ENCODE measurements at places on chromosomes 6 and 20.

GRCh38 chr20:61257611-61258010, 5.5 kb downstream of the CDH4 start:
- no peak for DNase-seq

- no peak for DNase-seq
Measured at GRCh38 chr6:69783108-69783507, 13.7 kb downstream of the LMBRD1 start.

DNA sequence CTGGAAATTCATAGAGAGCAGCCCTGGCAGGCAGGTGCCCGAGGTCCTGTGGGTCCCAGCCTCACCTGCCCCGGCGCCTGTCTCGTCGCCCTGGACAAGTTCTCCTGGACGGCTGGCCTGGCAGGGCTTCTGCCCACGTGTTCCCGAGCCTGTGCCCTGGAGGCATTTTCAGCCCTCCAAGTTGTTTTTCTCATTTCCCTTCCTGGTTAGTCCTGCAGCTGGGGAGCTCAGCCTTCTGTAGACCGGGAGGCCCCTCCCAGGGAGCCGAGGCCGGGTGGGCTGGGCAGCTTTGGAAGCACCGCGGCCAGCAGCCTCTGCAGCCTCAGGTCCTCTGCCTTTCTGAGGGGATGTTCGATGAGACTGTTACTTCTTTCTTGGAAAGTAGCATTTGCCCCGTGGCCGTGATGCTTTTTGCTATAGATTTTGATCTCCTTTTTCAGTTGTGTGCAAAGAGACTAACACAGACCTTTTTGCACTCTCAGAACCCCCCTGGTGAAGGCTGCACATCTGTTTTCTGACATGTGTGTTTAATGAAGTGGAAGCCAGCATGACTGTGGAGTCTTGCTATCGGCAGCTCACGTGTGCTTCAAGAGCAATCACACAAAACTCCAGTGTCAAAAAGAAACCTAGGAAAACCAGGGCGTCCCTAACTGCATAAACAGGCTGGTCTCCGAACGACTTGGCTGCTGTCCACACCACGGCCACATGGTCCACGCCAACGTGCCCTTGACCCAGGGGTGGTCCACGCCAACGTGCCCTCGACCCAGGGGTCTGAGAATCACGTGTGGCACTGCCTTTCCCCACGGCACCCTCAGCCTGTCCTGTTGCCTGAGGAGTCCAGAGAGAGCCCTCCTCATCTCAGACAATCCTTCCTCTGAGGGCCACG, 207.5 kb downstream of the SMOC2 start:
- DNase-seq = no peak

GRCh38 chr20:46174469-46175126, 56.5 kb downstream of the CD40 start:
- DNase-seq = peak; percentile 7

DNA sequence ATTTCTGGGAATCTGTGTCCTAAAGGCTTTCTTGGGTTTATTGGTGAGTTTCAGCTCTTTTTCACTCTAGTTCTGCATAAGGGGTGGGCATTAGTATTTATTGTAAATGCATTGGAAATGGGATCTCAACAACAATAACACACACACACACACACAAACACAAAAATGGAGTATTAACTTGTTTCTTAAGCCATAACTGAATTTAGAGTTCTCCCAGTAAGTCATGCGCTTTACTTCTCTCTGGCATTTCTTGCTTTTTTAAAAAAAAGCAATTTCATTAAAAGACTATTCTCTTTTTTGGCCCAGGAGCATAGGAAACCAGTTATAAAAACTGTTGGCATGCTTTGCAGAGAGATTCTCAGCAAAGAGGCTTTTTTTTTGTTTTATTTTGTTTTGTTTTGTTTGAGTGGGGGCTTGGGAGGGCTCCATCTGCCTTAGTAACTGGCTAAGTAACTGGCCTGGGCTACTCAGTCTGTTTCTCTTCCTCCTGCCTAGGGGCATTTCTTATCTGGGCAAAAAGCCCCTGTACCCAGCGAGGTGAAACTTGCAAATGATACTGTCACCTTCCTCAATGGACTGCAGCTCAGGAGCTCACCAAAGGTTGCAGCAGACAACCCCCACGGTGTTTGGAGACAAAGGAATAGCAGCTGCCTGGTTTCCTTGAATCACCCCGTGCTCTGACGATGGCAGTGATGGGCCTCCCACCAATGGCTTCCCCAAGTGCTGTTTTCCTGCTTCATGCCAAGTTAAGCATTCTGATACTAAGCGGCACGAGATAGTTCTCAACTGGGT, 128.5 kb downstream of the BCAS1 start:
- DNase-seq = no peak

GRCh38 chr6:34993213-34993612, 104.2 kb downstream of the ANKS1A start:
- no peak for DNase-seq

GRCh38 chr6:129759796-129760605, 50.0 kb upstream of the ARHGAP18 start:
- no peak for DNase-seq

DNA sequence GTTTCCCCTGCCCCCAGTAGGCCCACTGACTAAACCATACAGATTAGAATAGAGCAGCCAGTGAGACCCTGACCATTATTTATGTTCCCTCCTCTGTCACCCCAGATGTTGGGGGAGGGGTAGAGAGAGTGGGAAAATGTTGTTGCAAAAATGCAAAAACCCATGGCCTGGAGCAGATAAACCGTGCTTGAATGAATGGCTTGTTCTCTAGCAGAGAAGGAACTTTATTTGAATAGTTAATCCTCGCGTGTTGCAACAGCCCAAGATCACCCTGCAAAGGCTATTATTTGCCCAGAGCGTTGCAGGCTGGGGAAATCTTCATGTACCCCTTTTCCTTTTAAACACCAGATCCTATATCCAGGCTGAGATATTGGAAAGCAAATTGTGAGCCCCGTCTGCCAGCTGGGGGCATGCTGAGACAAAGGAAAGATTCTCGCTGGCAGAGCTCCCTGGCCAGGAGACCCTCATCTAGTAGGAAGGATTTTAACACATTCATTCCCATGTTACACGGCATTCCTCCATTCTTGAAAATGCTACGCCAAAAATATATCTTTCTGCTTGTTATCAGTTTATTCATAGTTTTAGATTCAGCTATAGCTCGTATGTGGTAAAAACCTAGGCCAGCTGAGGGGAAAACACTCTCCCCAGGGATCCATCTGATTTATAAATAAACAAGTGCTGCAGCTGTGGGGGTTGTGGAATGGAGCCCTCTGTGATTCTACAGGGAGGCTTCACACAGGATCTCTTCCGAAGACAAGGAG, 53.0 kb downstream of the LINC00237 start:
- no peak for DNase-seq

- peak; percentile 69 for DNase-seq
Measured at GRCh38 chr6:5997420-5997987, 9.2 kb downstream of the NRN1 start.

- DNase-seq = no peak
Measured at GRCh38 chr6:97347111-97347510, 64.1 kb upstream of the MMS22L start.

- DNase-seq = no peak
Measured at GRCh38 chr20:8166730-8167129, 34.7 kb downstream of the PLCB1 start.

GRCh38 chr6:5389086-5389745, 127.9 kb downstream of the FARS2 start:
- DNase-seq = no peak

DNA sequence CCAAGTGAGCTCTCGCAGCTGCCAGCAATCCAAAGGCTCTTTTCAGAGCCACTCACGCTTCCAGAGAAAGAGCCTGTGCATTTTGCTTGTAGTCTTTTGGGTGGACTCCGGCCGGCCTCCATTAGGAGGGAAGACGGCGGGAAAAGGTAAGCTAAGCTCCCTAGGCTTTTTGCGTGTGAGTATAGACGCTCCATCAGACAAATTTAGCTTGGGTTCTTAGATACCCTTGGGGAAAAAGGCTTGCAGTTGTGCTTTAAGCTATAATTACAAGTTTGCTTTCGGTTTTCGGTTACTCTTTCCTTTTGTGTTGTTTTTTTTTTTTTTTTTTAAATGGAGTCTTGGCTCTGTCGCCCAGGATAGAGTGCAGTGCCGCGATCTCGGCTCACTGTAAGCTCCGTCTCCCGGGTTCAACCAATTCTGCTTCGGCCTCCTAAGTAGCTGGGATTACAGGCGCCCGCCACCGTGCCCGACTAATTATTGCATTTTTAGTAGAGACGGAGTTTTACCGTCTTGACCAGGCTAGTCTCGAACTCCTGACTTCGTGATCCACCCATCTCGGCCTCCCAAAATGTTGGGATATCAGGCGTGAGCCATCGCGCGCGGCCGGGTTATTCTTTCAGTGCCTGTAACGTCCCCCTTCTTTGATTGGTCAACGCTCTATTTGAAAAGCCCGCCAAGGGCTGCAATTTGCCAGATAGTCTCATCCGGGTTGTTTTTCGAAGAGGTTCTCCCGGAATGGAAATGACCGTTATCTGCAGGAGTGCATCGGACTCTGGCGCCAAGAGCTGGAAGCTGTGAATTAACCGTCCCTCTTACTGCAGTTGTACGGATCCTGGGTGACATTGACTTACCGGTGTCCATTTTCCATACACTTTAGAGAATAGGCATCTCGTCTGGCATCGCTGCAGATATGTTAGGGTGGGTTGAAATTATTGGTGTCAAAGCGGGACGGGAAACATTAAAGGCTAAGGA, 18.1 kb downstream of the OR2B2 start:
- DNase-seq = peak; percentile 97

GRCh38 chr6:84539122-84539856, 225.1 kb downstream of the TBX18 start:
- DNase-seq = no peak

DNA sequence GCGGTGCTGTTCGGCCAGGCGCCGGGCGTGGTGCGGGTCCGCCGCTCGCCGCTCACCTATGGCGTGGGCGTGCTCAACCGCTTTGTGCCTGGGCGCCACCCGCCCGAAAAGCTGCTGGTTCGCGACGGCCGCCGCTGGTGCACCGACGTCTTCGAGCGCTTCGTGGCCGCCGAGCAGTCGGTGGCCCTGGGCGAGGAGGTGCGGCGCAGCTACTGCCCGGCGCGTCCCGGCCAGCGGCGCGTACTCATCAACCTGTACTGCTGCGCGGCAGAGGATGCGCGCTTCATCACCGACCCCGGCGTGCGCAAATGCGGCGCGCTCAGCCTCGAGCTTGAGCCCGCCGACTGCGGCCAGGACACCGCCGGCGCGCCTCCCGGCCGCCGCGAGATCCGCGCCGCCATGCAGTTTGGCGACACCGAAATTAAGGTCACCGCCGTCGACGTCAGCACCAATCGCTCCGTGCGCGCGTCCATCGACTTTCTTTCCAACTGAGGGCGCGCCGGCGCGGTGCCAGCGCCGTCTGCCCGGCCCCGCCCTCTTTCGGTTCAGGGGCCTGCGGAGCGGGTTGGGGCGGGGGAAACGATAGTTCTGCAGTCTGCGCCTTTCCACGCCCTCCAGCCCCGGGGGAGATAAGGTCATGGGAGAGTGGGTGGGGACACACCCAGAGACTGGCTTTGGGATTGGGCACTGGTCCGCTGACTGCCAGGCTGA, 15.7 kb downstream of the ADISSP start:
- peak; percentile 26 for DNase-seq

GRCh38 chr20:21453690-21454089, 56.4 kb upstream of the NKX2-4 start:
- no peak for DNase-seq

- no peak for DNase-seq
Measured at GRCh38 chr6:149419696-149420404, 19.8 kb downstream of the SUMO4 start.

- peak; percentile 34 for DNase-seq
Measured at GRCh38 chr6:112252571-112253497, 1.5 kb downstream of the LAMA4 start.

- no peak for DNase-seq
Measured at GRCh38 chr6:111205502-111205901, 118.2 kb downstream of the SLC16A10 start.

GRCh38 chr6:46510651-46511050, 19.4 kb upstream of the RCAN2 start:
- no peak for DNase-seq

DNA sequence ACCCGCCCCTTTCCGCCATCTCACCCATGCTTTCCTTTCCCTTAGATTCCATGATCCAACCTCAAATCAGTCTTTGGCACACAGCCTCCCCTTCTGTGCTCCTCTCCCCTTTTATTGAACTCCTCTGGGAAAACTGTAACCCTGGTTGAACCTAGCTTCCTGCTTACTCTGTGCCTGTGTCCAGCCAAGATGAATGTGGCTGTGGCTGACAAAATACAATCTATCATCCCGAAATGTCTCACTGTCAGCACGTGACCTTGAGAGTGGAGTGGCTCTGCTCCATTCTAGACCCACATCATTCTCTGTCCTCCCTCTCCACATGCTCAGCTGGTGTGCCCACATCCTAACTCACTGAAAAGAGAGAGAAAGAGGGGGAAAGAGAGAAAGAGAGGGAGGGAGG, 11.0 kb downstream of the NCR2 start:
- no peak for DNase-seq

GRCh38 chr20:4667371-4667773, 54.3 kb upstream of the PRND start:
- DNase-seq = no peak

DNA sequence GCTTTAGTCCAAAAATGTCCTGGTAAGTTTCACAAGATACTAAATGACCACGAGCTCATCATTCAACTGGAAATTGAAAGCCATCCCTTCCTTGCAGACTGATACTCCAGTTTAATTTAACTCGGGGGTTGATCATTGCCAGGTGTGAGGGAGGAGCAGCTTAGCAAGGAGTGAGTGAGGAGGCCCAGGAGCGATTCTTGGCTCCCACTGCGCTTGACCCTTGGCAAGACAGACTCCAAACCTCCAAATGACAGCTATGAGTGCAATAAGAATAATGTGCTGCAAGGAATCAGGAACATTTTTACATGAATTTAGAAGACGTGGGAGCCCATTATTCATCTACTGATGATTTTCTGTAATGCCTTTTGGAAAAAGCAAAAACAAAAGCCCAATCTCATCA, 64.9 kb downstream of the LAMA4 start:
- no peak for DNase-seq

DNA sequence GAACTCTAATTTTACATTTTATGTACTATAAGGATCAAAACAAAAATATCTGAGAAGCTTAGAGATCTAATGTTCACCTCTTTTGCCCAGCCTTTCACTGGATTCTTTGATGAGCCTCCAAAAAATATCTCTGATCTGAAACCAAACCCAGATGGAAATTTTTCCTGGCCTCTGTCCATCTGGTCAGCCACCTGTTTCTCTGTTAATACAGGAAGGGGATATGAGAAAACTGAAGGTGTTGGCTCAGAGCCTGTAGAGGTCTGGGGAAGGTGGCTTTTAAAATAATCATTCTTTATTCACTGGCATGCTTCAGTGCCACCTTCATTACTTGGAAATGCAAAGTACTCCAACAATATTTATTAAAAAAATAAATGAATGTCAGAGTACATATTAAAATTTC, 8.5 kb upstream of the MCM3 start:
- peak; percentile 30 for DNase-seq

DNA sequence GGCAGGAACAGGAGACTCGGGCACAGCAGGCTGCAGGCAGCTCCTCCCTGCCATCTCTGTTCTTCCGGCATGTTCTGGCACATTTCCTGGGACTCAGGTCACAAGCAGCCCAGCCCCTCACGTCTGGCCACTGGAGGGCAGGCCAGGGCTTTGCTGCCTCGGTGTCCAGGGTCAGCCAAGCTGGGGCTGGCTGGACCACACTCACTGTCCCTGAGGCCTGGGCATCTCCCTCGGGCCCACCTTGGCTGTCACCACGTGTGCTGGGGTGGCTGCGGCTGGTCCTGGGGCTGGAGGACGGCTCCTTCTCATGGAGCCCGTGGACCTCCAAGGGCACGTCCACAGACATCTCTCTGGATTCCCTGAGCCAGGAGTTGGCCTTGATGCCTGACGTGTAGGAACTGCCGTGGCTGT, 18.5 kb downstream of the FRMD1 start:
- DNase-seq = peak; percentile 72

Data from NCI-H2029 treated with DMSO at 0.1 percent for 48 hours (cell line).